ENCODE measurements at places on chromosomes 7 and 10.

DNA sequence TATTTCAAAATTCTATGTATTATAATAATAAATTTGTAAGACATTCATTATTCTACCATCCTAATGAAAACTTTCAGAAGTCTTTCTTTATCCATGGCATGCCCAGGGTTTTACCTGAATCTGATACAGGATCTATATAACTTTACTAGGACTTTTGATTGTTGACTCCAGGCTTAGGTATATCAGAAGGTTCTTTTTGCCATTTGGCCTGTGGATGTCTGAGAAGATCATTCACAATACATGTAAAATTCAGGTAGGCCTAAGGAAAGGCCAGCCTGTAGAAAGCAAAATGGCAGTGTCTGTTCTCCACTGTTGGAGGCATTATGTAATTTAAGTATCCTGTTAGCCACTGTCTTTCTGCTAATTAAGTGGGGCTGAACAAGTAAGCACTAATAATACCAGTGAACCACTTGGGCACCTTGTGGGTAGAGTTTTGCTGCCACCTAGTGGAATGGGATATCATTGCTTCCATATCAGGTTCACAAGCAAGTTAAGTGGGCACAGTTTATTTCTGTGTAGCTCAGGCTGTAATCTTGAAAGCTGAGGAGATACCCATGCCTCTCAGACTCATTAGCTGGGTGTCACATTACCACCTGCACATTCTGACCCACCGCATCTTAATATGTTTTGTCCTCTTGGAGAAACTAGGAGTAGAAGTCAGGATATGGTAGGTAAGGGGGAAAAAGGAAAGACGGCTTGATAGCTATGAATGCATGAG is 105.5 kb downstream of the SEPTIN7 start:
- peak; percentile 75 for ATAC-seq

DNA sequence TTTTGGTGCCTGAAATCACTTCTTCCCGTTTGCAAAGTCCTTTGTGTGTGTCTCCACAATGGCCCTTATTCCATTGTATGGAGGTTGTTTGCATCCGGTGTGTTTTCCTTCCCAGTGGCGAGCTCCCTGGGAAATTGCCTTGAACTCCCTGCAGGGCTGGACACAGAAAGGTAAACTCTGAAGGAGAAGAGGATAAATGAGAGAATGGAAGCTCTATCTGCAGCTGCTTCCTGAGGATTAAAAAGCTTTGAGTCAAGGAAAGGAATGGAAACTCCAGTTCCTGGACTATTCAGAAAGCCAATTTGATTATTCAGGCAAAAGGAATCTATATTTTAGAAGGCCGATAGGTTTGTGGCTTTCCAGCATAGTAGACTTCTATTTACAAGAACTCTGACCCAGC is 4.4 kb upstream of the GRK5 start:
- ATAC-seq, result no peak

DNA sequence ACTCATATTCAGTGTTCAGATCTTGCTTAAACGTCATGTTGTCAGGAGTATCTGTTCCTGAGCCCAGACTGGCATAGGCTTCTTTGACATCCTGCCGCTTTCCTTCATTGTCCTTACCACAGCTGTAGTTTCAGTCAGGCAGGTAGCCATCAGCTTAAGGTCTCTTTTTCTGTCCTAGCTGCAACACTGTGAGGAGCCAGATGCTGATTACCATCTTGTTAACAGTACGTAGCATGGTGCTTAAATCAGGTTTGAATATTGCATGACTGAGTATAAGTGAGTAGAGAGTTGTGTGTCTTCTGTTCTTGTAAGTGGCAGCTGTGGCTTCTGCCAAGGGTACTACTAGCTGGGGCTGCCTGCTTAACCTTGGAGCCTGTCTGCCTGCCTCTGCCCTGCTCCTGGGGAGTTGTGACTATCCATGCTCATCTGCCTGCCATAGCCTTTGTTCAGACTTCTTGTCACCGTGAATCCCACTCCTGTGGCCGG is 92.6 kb downstream of the MAPK8 start:
- ATAC-seq, result no peak

GRCh38 chr7:7881581-7881980 is 87.0 kb upstream of the GLCCI1 start:
- ATAC-seq, result no peak

- ATAC-seq, result no peak
Observed at GRCh38 chr7:51021906-51022570, 239.3 kb upstream of the GRB10 start.

- no peak for ATAC-seq
Observed at GRCh38 chr10:24889639-24890038, 62.8 kb downstream of the PRTFDC1 start.

DNA sequence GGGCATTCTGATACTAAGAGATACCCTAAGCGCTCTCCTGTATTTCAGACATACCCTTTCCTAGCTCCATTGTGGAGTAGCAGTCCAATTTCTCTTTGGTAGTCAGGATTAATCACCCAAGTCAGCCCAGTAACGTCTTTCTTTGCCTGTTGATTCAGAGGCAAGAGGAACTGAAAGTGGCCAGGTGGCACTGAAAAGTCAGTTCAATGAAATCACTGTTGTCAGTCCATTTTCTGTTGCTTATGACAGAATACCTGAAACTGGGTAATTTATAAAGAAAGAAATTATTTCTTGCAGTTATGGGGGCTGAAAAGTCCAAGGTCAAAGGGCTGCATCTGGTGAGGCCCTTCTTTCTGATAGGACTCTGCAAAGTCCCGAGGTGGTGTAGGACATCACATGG is 40.2 kb downstream of the ANKRD61 start:
- no peak for ATAC-seq

DNA sequence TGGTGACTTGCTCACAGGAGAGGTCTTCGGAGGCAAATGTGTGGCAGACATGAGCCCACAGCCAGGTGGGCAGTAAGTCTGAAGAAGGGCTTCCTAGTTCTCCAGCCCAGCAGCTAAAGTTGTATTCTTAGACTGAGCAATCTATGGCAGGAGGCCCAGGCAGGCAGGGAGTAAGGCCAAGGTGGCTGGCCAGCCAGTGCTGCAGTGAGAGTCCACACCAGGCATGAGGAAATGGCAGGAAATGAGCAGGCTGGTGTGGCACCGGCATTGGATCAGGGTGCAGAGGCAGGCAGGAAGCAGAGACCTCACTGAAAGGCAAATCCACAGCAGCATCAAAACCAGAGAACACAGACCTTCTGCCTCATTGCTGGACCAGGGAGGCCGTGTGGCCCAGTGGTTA is 84.6 kb upstream of the PDE1C start:
- no peak for ATAC-seq

DNA sequence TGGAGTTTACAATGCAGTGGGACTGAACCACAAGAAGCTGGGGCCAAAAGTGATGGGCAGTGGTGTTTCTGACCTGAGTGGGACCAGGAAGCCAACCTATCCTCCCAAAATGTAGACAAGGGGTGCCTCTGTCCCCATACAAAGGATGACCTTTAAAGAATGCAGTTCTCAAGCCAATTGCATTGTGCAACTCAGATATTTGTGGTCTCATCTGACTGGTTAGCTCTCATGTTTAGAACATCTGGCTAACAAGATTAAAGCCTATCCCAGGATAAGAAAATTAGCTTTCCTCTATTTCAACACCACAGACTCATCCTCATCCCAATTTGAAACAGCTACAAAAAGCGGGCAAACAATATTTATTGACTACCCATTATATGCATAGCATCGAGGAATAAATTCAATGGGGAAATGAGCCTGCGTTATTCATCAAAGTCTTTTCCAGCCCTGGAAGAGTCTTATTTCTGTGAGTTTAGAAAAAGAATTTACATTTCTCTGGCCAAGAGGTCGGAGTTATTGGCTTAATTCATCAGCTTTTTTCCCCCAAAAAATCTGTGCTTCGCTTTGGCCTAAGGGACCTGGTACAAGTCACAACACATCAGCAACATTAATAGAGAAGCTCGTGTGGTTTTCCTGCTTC is 26.7 kb downstream of the ELMO1 start:
- no peak for ATAC-seq

- no peak for ATAC-seq
Observed at GRCh38 chr7:42176724-42177101, 60.3 kb downstream of the GLI3 start.

GRCh38 chr7:20991544-20991943 is 204.9 kb upstream of the SP8 start:
- no peak for ATAC-seq

GRCh38 chr10:114767986-114768821 is 53.4 kb upstream of the FHIP2A start:
- ATAC-seq, result peak; percentile 43

GRCh38 chr10:121171825-121172787 is 320.9 kb downstream of the WDR11 start:
- ATAC-seq, result no peak

GRCh38 chr10:129030996-129031843 is 435.8 kb upstream of the MGMT start:
- ATAC-seq, result peak; percentile 52

GRCh38 chr7:132084776-132085388 is 491.4 kb downstream of the PLXNA4 start:
- ATAC-seq, result no peak

DNA sequence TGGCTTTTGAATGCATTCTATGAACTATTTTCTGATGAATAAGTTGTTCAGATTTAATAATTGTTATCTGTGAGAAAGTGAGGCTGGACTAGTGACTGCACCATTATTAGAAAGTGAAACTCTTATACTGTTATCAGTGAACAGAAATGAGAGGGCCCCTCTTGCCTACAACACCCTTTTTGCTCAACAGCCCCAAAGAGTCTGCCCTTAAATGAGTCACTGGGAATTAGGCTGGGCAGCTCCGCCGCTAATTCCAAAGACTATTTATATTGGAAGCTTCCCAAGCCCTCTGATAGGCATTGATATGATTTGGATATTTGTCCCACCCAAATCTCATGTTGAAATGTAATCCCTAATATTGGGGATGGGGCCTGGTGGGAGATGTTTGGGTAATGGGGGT is 7.0 kb upstream of the CYP2C18 start:
- no peak for ATAC-seq

- no peak for ATAC-seq
Observed at GRCh38 chr10:7279303-7279702, 131.5 kb downstream of the SFMBT2 start.
